Stimulated activated CD4-positive, alpha-beta T cell treated with anti-CD3 and anti-CD28 coated beads, TNF-alpha, amount 100 ng/mL, for 1 hour (primary cell): ENCODE measurements at places on chromosomes 13 and 19.

- no peak for DNase-seq
Measured at GRCh38 chr13:114136576-114136975, 4.2 kb upstream of the RASA3 start.

- no peak for DNase-seq
Measured at GRCh38 chr13:99386495-99386894, 79.3 kb upstream of the GPR183 start.

DNA sequence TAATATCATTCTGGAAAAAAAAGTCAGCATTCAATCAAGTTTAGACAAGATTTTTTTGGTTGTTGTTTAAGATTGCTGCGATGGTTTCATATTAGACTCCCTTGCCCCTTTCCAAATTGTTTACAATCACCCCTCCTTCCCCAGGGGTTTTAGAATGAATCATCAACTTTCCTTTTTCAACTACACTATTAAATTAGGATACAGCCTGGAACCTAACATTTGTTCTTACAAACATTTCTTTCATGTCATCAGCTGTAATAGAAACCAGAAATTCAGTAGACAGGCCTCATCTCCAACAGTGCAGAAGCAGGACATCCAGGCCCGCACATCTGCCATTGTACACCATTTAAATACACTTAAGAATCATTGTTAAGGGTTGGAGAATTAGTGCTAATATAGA, 44.4 kb upstream of the WDFY2 start:
- DNase-seq, result no peak

- no peak for DNase-seq
Measured at GRCh38 chr13:99556867-99557443, 55.7 kb downstream of the TM9SF2 start.

- DNase-seq, result no peak
Measured at GRCh38 chr13:110284779-110285484, 22.0 kb downstream of the COL4A1 start.

- no peak for DNase-seq
Measured at GRCh38 chr13:51058461-51059167, 52.5 kb downstream of the C13orf42 start.

GRCh38 chr19:41297628-41298347, 12.2 kb upstream of the CCDC97 start:
- DNase-seq, result no peak

DNA sequence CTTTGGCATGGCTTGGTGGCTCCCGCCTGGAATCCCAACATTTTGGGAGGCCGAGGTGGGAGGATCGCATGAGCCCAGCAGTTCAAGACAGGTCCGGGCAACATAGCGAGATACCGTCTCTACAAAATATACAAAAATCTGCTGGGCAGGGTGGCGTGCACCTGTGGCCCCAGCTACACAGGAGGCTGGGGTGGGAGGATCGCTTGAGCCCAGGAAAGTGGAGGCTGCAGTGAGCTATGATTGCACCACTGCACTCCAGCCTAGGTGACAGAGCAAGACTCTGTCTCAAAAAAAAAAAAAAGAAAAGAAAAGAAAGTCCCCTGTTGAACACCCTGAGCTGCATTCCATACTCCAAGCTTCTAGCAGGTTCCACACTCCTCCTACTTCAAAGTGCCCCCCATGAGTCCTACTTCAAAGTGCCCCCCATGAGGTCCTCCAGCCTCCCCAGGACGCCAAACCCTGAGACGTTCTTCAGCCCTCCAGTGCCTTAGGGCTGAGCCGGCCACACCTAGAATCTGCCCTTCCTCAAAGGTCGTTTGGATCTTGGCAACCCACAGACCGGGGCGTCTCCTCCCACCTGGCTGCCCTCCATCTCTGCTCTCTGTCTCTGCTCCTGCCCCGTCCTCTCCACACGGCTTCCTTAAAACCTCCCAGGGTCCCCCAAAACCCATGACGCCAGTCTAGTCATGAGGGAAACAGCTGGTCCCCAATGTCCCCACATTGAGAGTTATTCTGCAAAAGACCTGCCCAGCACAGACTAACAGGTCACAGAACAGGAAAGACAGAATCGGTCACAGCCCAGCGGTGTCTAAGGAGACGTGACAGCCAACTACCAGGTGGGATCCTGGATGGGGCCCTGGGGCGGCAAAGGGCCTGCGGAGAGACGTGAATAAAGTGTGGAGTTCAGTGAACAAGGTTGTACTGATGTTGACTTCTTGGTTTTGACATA, 4.8 kb downstream of the TJP3 start:
- no peak for DNase-seq

DNA sequence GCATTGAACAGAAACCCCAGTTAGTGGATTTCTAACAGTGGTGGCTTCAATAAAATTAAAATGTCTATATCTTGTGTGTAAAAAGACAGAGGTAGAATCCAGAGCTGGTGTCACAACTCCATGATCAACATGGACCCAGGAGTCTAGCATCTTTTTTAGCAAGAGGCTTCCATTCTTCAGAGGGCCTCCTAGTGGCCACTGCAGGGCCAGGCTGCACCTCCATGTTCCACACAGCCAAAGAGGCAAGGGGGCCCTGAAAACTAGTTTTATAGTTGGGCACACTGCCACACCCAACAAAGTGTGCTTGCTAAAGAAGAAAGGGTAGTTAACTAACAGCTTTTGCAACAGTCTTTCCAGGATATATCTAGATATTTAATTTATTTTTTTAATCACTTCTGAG, 12.9 kb downstream of the N4BP2L1 start:
- DNase-seq, result no peak

GRCh38 chr13:50893211-50893852, 16.3 kb upstream of the RNASEH2B start:
- DNase-seq, result no peak

DNA sequence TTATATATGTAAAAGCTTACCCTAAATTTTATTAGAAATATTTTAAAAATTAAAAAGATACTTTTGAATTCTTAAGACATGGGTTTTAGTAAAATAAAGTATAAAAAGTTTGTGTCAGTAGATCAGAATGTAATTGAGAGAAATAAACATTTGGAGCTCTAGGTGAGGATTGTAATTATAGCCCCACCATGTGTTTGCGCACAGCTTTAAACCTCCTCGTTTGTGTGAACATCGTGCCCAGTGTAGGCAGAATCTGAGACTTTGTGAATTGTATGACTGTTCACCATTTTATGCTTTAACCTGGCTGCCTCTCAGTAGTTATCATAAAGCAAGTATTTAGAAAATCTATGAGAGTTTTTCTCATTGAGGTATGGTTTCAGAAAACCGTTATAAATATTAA, 29.1 kb downstream of the CUL4A start:
- DNase-seq, result no peak

DNA sequence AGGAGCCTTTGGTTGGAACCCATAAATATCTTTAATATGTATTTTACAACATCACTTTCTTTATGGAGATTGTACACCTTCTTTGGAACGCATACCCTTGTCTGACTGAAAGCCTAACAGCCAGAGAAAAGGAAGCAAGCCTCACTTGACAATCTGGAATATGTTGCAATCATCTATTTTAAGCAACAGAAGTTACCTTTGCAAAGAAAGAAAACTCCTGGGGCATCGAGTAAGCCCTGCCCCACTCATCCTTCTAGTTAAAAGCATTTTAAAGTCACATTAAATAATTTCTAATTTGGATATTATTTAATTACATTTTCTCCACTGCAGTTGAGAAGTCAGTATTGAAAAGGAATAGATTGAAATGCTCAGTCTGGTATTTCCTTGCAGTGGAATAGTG, 542.7 kb downstream of the MYO16 start:
- no peak for DNase-seq

- no peak for DNase-seq
Measured at GRCh38 chr13:75995966-75996365, 359.8 kb downstream of the LMO7 start.
